Bladder microvascular endothelial cell (primary cell): ENCODE measurements at places on chromosomes 6 and 20. TPM values are rescaled to one million over a fixed set of nuclear protein-coding genes. Genes with fewer than 3 reads are reported as not detected.

Gene PNISR
- total RNA-seq = 30.1 and 84.7 TPM in 2 replicates

Gene MAP7
- 0.16 and 0.63 TPM in 2 replicates for total RNA-seq

Gene CDYL
- total RNA-seq = 27.4 and 42.9 TPM in 2 replicates

Gene SLC32A1
- total RNA-seq = under 0.01 TPM in 1 of 2 replicates, not detected in the other

Gene VSTM2L
- total RNA-seq = under 0.01 and 0.31 TPM in 2 replicates

Gene SEMG1
- total RNA-seq = not detected in 2 replicates

Gene MRPS10
- 28.8 and 30.1 TPM in 2 replicates for total RNA-seq

Gene GCLC
- 12.6 and 33.3 TPM in 2 replicates for total RNA-seq

Gene ANKEF1
- 1.4 and 2.3 TPM in 2 replicates for total RNA-seq

Gene IRF4
- under 0.01 TPM in 1 of 2 replicates, not detected in the other for total RNA-seq

Gene CFB
- total RNA-seq = 0.97 and 2.5 TPM in 2 replicates

Gene APCDD1L
- total RNA-seq = 0.13 TPM in 1 of 2 replicates, not detected in the other

Gene ALDH5A1
- 0.49 and 0.94 TPM in 2 replicates for total RNA-seq

Gene LZTS3
- total RNA-seq = 3.4 and 13.7 TPM in 2 replicates

Gene HCK
- total RNA-seq = 0.06 TPM in 1 of 2 replicates, not detected in the other

Gene ADGRF1
- not detected in 2 replicates for total RNA-seq

Gene SEL1L2
- total RNA-seq = not detected in 2 replicates

Gene FAM83B
- total RNA-seq = not detected in 2 replicates

Gene MCHR2
- total RNA-seq = not detected in 2 replicates

Gene CD24
- total RNA-seq = 0.49 and 2.5 TPM in 2 replicates

Gene RIMS1
- 0.49 and 37.8 TPM in 2 replicates for total RNA-seq

Gene DLL1
- 2.2 and 2.6 TPM in 2 replicates for total RNA-seq

Gene PPP1R18
- 47.6 and 53.7 TPM in 2 replicates for total RNA-seq

Gene ZCCHC3
- 13.4 and 14.6 TPM in 2 replicates for total RNA-seq

Gene PLA2G7
- total RNA-seq = 0.16 TPM in 1 of 2 replicates, not detected in the other

Gene STX11
- 5.7 and 16.4 TPM in 2 replicates for total RNA-seq

Gene OPRM1
- total RNA-seq = not detected in 2 replicates

Gene HLA-DOA
- 0.16 TPM in 1 of 2 replicates, not detected in the other for total RNA-seq

Gene BTNL2
- not detected in 2 replicates for total RNA-seq

Gene FGD2
- not detected in 2 replicates for total RNA-seq

Gene ISM1
- total RNA-seq = under 0.01 and 0.06 TPM in 2 replicates

Gene SULF2
- total RNA-seq = 115 and 388 TPM in 2 replicates
